ENCODE measurements at places on chromosomes 12 and 14.

GRCh38 chr12:115385141-115385540, 701.2 kb upstream of the TBX3 start:
- no peak for DNase-seq

DNA sequence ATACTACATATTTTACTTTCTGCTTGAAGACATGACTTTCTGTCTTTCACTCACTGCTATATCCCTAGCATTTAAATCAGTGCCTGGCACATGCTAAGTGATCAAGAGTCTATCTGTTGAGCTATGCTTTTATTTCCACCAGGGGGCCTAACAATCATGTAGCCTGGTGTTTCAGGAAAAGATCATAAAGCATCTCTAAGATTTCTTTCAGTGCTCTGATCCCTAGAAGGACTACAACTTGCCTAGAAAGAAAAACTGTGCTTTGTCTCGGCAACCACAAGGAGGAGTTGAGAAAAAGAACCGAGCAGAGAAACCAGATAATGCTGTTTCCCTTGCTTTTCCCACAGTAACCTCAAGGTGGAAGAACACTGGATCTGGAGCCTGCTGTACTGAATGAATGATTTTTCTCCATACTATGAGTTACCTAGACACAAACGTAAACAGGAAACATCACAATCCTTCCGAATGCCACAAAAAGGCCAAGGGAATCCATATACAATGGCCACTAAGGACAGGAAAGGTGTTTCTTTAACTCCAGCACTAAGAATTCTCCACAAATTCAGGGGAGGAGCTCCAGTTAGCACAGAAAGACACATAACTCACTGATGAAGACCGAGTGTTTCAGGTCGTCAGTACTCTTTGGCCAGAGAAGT, 1.2 kb downstream of the CRY1 start:
- DNase-seq, result peak; percentile 91

- DNase-seq, result no peak
Observed at GRCh38 chr12:116563262-116563661, 4.1 kb downstream of the MAP1LC3B2 start.

- DNase-seq, result peak; percentile 92
Observed at GRCh38 chr14:54253195-54253947, 143.4 kb upstream of the CDKN3 start.

GRCh38 chr14:85516239-85517113, 13.5 kb upstream of the FLRT2 start:
- DNase-seq, result peak; percentile 80

GRCh38 chr14:52950410-52950897, 396 bp downstream of the FERMT2 start:
- peak; percentile 60 for DNase-seq
